ENCODE measurements at places on chromosomes 1 and 21.
A peak's percentile ranks its signal among the peaks of the same experiment; 100 is the strongest.

DNA sequence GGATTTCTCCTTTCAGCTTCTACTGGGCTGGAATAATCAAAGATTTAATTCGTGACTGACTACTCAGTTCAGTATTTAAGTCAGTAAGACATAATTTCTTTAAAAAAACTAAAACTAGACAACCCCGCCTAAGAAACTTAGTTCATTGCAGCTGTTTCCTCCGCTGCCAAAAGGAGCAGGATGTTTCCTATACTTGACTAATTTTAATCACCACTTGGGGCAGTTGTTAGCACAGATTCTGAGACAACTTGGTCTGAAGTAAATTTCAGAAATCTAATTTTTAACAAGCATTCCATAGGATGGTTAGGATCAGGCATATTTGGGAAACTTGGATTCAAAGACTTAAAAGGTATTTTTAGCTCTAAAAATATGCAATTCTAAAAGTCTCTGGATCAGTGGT is 34.0 kb downstream of the EPRS1 start:
- no peak for DNase-seq

DNA sequence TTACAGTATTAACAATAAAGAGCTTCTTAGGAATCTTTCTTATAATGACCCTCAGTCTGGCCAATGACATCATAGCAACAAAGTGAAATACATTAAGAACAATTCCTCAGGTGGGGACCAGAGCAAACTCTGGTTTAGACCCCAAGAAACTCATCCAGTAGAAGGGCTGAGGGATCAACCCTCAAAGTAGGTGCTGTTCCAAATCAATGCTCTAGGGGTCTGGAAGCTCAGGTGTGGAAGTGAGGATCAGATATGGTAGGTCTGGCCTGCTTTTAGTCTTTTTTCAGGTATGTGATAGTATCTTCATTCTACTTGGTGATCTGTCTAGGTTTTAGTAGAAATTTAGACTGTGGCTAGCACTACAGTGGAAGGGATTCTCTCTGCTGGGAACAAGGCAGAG is 291.7 kb downstream of the PDE4B start:
- DNase-seq = no peak

DNA sequence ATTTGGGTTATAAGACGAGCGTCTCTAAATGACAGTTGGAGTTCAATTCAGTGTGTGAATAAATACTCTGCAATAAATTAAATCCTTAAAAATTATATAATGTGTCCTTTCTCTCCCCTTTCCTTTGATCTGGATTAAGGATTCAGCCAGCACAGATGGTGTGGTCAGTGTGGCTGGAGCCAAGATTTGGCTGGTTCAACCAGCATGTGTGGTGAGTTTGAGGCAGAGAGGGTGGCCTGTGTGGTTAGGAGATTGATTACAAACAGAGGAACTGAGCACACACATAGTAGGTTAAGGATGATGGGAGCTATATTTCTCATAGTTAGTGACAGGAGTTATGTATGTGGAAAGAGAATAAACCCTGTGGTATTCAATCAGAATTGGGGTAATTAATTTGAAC is 14.2 kb upstream of the AMIGO1 start:
- DNase-seq = no peak

- no peak for DNase-seq
Measured at GRCh38 chr1:232194424-232194823, 435.5 kb downstream of the SIPA1L2 start.

- DNase-seq = no peak
Measured at GRCh38 chr1:83641796-83642443, 357.0 kb downstream of the TTLL7 start.

- no peak for DNase-seq
Measured at GRCh38 chr1:173222149-173223030, 15.3 kb upstream of the TNFSF4 start.

GRCh38 chr21:15430577-15430976 is 299.2 kb upstream of the USP25 start:
- no peak for DNase-seq

GRCh38 chr1:203267347-203267846 is 37.9 kb upstream of the BTG2 start:
- peak; percentile 88 for DNase-seq

GRCh38 chr21:42174173-42174572 is 44.8 kb upstream of the ABCG1 start:
- DNase-seq = no peak

DNA sequence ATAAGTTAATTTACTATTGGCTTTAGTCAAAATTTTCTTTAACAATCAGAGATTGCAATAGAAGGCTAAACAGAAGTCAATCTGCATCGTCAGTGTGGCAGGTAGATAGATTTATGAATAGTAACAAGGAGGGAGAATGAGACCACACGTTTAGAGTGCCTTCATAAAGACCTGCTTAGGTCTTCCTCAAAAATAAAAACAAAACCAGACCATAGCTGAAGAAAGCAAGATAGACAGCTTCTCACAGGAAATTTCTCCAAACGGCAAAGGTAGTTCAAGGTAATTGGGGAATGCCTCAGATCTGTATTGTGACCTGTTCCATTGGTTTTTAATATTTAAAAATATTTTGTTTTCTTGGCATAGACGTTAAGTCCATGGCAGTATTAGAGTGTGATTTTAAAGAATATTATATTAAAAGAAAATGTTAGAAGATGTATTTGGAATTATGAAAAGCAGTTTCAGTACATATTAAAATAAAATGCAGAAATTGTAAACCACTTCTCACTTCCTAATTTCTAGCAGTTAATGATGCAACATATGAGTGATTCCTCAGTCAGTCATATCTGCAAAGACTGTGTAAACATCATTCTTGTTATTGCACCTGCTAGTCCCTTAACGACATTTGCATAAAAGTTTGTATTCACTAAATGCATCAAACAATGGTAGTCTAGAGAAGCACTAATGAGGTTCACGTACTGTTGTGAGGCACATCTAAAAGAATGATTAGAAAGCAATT is 278.0 kb downstream of the HLX start:
- DNase-seq = no peak

GRCh38 chr1:82181846-82182245 is 381.1 kb downstream of the ADGRL2 start:
- DNase-seq = no peak

- DNase-seq = no peak
Measured at GRCh38 chr1:163981500-163982030, 577.4 kb upstream of the PBX1 start.

Data from neural crest cell (in vitro differentiated cells).